GM13977 (cell line): ENCODE measurements at places on chromosomes 11 and 22.

GRCh38 chr22:44574057-44574639 is 76.1 kb upstream of the RTL6 start:
- no peak for DNase-seq

GRCh38 chr11:88337181-88337986 is at the start of gene CTSC:
TSS of gene CTSC (minus strand) at chr11:88337736. CDS start at chr11:88337672, 64 bp downstream.
- peak; percentile 83 for DNase-seq

GRCh38 chr11:27118371-27118770 is 77.8 kb downstream of the BBOX1 start:
- no peak for DNase-seq

GRCh38 chr11:126408901-126409619 is 53.6 kb downstream of the ST3GAL4 start:
- DNase-seq, result no peak

GRCh38 chr22:27463121-27463660 is 338.4 kb downstream of the MN1 start:
- no peak for DNase-seq

GRCh38 chr11:62645671-62645945 is 805 bp downstream of the GANAB start:
- no peak for DNase-seq

DNA sequence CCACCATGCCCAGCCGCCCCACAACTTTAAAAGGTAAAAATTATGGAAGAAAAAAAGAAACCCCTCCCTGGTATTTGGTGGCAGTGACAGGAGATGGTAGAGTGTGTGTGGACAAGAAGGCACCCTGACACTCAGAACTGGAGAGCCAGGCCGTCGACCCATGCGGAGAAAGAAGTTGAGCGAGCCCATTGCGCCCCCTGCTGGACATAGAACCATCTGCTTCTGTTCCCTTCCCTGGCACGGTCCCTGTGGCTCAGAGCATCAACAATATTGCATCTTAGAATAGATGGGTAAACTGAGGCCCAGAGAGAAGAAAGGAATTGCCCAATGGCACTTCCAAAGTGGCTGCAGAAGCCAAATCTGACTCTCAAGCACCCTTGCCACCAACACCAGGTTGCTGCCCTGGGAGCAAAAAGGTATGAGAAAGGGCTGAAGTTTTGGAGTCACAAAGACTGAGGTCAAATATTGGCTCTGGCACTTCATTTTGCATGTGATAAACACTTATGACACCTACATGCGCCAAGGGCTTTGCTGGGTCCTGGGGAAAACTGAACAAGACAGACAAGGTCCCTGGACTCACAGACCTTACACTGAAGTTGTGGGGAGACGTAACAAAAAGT is 8.6 kb downstream of the MRPL11 start:
- peak; percentile 83 for DNase-seq

- DNase-seq, result no peak
These were observed 13.1 kb downstream of the PPP6R3 start for GRCh38 chr11:68473693-68474092.

DNA sequence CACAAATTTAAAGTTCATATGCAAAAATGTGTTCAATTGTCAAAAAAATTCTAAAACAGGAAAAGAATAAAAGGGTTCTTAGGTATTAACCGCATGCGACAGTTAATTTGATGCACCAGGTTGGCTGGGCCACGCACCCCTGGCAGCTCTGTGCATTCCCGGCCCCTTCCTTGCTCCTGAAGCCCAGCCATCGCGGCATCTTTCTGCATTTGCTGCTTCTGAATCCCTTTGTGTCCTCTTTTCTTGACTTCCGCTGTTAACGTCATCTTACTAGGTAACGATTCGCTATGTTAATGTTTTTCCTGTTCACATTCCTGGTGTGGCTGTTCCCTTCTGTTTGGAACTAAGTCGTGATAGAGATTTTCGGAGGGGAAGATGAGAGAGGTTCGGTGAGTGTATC is 7.9 kb upstream of the KLHDC7B start:
- no peak for DNase-seq

GRCh38 chr11:116833816-116834534 is 3.4 kb downstream of the APOA1 start:
- no peak for DNase-seq

- DNase-seq, result no peak
These were observed 1.7 kb downstream of the MRGPRD start for GRCh38 chr11:68978931-68979594.

- DNase-seq, result no peak
These were observed 62.9 kb downstream of the EXT2 start for GRCh38 chr11:44158384-44158783.

DNA sequence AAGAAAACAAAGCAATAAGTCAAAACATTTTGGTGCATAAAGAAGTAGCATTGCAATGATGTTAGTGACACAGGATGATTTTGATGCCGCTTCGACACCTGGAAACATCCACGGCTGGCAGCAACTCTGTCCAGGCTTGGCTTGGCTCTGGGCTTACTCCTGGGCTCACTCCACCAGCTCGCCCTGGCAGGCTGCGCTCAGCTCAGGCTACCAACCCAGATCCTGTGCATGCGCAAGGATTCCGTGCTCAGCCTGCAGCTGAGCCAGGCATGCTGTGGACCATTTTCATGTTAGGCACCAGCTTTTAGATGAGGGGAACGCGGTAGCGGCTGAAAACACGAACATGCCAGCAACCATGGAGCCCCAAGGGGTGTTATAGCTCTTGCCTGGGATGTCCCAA is 66.0 kb downstream of the SLC25A17 start:
- DNase-seq, result no peak

DNA sequence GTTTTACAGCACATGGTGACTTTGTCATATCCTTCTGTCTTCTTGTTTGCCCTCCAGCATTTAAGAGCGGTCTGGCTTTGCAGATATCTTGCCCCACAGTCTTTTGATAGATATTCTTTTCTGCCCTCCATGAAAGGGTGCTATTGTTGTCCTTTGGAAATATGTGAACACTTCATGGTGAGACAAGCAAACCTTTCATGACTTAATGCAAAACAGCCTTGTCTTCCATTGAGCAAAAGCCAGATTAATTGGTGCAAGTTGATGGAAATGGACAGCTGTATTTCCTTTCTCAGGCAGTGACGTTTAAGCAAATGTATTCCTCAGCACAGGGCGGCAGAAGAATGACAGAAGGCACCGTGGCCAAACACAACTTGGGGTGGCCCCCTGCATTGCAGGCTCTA is 4.4 kb downstream of the DCPS start:
- no peak for DNase-seq

DNA sequence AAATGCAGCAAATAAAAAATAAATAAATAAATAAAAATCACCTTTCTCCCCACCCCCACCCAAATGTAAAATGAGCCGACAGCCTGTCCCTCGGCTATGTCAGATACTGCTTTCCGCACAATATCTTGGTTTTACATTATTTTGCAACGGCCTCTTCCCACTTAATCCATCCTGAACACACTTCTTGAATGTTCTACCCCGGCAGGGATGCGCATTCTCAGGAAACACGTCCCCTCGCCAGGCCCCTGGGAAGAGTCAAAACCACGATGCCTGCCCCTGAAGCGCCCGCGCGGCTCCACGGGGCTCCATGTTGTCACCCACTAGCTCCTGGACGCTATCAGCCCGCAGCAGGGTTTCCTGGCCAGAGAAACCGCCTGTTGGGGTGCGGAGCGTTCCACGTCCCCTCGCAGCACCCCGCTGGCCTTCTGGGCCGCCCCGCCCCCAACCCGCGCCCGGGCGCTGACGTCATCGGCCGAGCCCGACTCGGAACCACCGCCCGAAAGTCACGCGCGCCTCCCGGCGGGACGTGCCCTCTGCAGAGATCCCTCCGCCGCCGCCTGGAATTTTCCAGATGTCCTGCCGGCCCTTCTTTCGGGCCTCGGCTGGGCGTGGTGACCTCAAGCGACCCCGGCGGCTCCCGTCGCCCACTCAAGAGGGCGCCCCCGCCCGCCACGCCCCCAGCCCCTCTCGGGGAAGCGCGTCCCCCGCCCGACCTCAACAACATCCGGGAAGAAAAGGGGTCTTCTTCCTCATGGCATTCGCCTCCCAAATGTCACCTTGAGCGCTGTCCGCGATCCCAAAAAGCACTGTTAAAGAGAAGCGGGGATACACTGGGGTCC is 585 bp upstream of the NEAT1 start:
- peak; percentile 78 for DNase-seq

DNA sequence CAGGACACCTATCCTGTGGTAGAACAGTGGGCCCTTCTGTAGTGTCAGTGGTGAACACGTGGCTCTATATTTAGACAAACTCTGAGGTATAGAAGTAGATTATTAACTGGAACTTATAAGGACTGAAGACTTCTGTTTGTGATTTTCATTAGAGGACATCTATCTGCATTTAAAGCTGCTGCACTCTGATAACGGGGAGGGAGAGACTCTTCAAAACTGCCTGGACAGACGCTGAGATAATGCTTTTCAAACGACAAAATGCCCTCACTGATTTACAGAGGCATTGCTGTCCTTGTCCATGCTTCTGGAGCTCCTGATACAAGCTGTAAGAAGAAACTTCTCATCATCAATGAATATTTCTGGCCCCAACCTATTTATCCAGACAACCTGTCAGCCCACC is 425.2 kb downstream of the OPCML start:
- no peak for DNase-seq

- DNase-seq, result no peak
These were observed 629.5 kb downstream of the BRD1 start for GRCh38 chr22:49197986-49198704.

GRCh38 chr11:12159351-12160099 is 49.1 kb downstream of the MICAL2 start:
- DNase-seq, result no peak

- no peak for DNase-seq
These were observed 5.2 kb downstream of the SLC25A1 start for GRCh38 chr22:19173047-19174035.

DNA sequence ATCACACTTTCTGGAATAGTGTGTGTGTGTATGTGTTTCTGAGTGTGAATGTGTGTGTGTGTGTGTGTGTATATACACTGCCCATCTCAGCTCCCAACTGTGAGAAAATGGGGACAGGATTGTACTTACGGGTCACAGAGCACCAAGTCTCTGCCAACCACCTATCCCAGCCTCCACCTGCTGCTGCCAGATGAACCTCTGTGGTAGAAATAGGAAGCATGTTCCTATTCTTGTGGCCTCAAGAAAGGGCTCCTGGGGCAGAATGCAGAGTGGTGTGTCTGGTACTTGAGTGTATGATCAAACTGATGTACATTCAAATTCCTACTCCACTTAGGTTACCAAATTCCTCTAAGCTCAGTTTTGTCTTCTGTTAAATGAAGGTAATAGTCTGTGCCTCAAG is 14.6 kb downstream of the UBASH3B start:
- no peak for DNase-seq

DNA sequence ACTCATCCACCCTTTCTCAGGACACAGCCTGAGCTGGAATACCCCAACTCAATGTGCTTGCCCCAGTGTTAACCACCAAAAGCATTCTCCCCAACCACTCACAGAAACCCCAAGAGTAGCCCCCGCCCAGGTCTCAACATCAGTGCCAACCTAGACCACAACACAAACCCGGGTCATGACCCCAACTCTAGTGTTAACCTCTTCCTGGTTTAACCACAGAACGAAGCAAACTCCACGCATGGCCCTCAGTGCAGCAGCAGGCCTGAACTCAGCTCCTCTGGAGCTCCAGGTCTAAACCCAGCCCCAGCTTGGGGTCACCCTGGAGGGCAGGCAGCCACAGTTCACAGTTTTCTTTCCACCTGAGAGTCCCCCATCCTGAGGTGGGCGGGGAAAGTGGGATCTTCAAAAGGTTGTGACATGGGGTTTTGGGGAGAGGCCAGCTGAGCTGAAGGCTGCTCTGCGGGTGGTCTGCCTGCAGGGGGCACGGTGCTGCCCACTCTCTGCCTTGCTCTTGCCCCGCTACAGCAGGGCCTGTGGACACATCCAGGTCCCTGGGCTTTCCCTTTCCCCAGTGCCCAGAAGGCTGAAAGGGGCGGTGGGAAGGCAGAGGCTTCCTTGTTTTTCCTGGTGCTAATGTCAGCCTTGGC is 37.9 kb downstream of the NECTIN1 start:
- DNase-seq, result no peak

- DNase-seq, result no peak
These were observed 27.6 kb downstream of the TP53I11 start for GRCh38 chr11:44923115-44923514.

GRCh38 chr11:10374386-10374785 is 69.5 kb downstream of the ADM start:
- DNase-seq, result no peak

- no peak for DNase-seq
These were observed 47.3 kb upstream of the SYN3 start for GRCh38 chr22:33105501-33105911.

DNA sequence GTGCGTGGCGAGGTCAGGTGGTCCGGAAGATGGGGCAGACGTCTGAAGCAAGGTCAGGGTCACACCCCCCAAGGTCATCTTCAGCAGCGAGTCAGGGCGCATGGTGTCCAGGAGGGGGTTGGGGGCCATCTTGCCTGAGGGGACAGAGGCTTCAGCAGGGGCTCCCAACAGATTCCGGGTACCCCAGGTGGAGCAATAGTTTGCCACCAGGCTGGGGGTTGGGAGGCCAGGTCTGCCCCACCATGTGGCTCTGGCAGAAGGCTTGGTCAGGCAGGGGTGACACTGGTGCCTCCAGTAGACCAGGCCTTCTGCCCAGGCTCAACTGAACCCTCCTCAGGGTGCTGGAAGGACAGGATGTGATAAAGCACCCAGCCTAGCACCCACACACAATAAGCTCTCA is 5.9 kb downstream of the ATG2A start:
- no peak for DNase-seq

DNA sequence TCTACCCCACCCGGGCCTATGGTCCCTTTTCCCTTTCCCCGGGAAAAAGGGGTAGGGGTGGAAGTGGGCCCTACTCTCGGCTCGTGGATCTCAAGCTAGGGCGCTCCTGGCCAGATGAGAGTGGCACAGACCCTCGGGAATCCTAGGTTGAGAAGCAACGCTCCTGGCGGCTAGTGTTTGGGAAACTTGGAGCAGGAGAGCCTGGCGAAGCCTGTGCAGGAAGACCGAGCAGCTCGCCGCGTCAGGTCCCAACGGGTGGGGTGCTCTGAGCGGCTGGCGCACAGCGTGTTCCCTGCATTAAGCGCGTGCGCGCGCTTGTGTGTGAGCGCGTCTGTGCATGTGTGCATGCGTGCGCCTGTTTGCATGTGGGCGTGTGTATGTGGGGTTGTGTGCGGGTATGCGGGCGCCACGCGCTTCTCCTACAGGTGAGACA is 7.1 kb upstream of the FLI1 start:
- peak; percentile 56 for DNase-seq

- DNase-seq, result no peak
These were observed 3.7 kb upstream of the HEPHL1 start for GRCh38 chr11:94017446-94017845.
